ENCODE measurements at places on chromosomes 12 and 14.

GRCh38 chr14:44530475-44530874, 23.4 kb upstream of the FSCB start:
- DNase-seq: no peak

DNA sequence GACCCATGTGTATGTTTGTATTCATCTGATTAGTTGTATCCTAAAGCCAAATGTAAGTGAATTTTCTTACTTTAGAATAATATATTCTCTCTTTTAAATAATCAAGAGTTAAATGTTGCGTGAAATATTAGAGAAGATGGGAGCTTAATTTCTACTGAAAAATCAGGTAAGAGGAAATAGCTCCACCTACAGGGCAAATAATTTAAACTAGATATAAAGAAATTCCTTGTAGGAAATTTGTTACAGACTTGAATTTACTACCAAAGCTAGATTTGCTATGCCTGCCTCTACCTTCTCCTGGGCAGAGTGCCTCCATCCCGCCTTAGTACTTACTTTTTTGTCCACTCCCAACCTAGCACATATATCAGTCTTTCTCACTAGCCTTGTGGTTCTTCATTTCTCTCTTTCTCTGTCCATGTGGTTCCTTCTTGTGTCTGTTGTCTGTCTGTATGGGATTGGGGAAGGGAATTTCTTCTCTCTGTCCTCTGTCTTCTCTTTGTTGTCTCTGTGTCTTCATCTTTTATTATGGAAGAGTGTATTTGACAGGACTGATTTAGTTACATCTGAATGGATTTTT, 44.7 kb downstream of the PALS1 start:
- DNase-seq: peak; percentile 39

- DNase-seq: no peak
These were observed 536 bp downstream of the VPS29 start for GRCh38 chr12:110501399-110501751.

DNA sequence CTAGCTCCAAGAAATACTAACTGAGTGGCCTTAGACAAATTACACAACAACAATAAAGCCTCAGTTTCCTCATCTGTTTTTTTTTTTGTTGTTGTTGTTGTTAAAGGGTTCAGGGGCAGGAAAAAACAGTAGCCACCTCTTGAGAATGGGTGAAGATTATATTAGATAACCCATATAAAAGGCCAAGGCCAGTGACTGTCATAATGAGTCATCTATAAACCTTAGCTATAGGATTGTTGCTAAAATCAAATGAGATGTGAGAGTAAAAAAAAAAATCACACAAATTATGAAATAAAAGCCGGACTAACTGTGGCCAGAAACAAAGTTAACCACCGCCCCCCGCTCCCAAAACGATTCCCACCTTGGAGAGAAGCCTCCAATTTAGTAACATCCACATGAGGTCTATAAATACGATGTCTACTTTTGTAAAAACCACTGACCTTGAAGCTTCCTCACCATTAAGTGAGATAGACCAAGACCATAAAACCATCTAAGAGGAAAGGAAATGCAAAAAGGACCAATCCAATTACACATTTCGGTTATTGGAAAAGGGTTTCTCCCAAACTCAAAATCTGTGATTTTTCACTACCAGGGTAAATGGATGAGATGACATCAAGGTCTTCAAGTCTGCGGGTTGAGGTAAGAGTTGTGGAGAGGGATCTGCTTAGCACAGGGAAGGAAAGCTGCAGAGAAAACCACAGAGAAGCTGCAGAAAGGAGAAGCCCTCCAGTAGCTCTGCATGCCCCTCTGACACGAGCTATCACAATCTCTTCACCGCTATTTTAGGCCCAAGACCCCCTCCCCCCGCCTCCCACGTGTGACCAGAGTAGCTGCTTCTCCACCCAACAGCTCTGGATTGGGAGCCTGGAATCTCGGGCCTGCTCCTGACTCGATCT, 1.0 kb downstream of the NAA25 start:
- DNase-seq: no peak

- peak; percentile 0 for DNase-seq
These were observed 161.7 kb downstream of the ALX1 start for GRCh38 chr12:85441741-85442140.

DNA sequence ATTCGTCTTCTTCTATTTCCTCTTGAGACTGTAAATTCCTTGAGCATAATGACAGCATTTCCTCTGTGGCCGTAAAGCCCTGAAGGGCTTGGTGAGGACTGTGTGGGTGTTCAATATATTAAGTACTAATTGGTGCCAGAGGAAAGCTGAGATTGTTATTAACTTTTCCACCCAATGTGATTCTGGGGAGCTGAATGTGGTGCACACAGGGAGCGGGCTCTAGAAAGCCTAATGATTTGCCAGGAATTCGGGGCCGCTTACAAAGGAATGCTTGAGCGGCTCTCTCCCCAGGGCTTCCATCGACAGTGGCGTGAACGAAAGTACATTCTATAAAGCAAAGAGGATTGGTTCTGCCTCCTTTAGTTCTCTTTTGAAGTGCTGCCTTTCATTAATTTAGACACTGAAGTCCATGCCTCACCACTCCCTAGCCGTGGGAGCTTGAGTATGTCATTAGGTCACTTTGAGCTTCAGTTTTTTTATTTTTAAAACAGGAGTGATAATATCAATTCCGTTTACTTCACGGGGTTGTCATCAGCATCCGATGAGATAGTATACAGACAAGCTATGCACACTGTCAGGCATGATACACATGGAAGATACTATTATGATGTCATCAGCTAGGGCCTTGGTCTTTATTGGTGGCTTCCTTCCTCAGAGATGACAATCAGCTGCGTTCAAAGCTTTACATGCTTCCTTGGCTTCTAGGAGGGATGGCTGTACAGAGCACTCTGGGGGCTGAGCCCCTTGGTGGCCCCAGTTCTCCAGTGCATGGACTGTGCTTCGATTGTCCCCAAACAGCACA, 11.0 kb upstream of the GSG1 start:
- DNase-seq: no peak

- DNase-seq: no peak
These were observed 669 bp downstream of the FANCM start for GRCh38 chr14:45136399-45136798.

DNA sequence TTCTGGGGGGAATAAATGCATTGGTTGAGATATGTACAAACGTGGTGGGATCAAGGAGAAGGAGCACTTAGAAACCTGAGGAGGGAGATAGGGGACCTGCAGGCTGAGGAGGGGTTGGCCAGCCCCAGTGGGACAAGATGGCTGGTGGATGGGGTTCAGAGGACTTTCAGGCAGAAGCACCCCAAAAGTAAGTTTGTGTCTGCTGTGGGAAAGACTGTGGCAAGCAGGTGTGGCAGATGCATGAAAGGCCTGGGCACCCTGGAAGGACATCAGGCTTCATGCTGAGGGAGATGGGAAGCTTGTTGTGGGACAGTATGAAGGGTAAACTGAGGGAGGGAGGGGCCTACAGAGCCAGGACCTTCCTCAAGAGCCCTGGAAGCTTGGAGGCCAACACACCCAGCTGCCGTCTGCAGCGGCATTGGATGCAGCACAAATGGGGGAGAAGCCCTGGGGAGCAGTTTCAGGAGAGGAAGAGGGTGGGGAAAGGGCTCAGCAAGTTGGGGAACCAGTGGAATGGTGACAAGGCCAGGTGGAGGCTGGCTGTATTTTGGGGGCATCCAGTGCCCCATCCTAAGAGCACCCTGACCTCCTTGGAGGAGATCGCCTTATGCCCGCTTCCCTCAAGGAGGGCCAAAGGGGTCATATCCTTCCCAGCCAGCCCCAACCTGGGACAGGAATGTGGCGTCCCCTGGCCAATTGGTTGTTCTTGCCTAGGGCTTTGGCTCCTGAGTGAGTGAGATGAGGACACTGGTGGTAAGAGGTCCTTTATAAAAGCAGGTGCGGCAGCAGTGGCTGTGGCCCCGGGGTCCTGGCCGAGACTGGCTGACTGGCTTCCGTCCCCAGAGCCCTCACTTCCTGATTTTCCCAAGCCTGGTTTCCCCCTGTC, 20.7 kb downstream of the NFKBIA start:
- no peak for DNase-seq

- no peak for DNase-seq
These were observed 105.0 kb downstream of the TNFAIP2 start for GRCh38 chr14:103228076-103228806.

DNA sequence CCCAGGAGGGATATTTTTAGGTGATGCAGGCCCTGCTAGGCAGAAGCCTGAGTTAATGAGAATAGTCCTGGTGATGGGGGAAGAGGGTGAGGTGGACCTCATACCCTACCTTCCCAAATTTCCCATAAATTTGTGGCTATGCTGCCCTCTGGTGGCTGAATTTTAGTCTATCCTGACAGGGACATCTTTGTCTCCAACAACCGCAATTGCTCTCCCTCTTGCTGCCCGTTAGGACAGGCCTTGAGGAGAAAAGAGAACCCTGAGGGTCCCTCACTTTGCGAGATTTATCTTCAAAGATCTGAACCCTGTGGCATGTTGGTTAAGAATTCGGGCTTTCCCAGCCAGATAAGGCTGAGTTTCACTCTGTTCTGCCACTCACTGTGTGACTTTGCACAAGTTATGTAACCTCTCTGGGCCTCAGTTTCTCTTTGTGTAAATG, 9.8 kb upstream of the ZNF385A start:
- DNase-seq: peak; percentile 60

DNA sequence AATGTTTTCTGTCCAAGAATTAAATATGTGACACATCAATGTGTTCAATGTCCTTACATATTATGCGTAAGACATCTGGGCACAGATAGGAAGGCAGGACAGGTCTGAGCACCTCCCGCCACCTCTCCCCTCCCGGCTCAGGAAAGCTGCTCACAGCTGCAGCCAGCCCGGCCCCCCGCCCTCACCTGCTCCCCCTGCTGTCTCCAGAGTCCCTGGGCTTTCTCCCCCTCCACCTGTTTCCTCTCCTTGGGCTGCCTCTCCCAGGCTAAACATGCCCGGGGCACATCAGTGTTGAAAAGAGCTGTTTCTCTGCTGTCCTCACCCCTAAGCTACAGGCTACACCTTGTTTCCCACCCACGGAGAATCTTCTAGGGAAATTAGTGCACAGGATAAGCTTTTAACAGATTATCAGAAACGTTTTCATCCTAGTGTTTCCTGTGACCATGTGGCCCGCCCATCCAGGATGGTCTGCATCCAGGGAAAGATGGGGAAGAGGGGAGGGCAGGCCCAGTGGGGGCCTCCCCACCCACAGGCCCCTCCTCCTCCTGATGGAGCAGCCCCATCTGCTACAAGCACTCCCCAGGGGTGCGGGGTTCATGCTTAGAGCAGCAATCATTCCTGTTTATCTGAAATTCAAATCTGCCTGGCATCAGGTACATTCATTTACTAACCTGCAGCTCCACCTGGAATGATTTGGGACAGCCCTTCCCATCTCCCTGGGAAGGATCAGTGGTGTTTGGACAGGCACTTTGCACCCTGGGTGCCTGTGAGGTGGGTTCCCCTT, 273.8 kb upstream of the SFSWAP start:
- peak; percentile 38 for DNase-seq

GRCh38 chr12:47414511-47414910, 291.3 kb downstream of the RPAP3 start:
- no peak for DNase-seq

GRCh38 chr12:6166808-6167207, 33.4 kb upstream of the CD9 start:
- no peak for DNase-seq

DNA sequence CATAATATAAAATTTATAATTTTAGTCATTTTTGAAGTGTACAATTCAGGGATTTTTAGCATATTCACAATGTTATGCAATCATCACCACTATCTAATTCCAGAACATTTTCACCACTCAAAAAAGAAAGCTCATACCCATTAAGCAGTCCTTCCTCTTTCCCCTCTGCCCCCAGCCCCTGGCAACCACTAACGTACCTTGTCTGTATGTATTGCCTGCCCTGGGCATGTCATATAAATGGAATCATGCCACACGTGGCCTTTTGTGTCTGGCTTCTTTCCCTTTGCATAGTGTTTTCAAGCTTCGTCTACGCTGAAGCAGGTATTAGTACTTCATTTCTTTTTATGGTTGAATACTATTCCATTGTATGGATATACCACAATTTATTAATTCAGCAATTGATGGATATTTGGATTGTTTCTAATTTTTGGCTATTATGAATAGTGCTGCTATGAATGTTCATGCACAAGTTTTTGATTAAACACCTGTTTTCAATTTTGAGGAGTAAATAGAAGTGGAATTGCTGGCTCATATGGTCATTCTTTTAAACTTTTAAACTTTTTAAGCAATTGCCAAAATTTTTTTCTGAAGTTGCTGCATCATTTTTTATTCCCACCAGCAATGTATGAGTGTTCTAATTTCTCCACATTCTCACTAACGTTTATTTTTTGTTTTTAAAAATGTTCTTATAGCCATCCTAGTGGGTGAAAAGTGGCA, 1.6 kb upstream of the SSTR1 start:
- no peak for DNase-seq

GRCh38 chr12:53346491-53346890, 10.3 kb upstream of the SP7 start:
- no peak for DNase-seq

- no peak for DNase-seq
These were observed 53.7 kb upstream of the GNPNAT1 start for GRCh38 chr14:52845081-52845480.

GRCh38 chr12:64669270-64669842, 59.1 kb downstream of the RASSF3 start:
- DNase-seq: no peak

DNA sequence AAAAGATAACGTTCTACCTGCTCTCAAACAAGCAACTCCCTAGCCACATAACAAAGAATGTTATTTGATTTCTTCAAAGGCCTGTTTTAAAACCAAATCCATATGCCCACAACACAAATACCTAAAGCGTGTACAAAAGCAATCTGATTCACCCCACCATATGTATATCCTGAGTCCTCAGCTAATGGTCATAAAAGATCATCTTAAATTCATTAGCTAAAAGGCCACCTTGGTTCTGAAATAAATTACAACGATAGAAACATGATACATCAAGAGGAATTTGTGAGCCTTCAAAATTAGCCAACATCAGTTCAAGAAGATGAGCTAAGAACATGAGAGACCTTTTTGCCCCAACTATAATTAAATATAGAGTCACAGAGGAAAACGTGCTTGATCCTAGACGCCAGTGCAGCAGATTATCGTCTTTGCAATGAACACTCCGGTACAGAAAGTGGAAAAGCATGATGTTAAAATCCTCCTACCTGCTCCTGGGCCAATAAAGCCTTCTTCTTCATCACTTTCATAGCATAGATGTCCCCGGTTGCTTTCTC, 20.0 kb downstream of the CIT start:
- DNase-seq: no peak
